ENCODE measurements at places on chromosomes 6 and 20.
A peak's percentile ranks its signal among the peaks of the same experiment; 100 is the strongest.

DNA sequence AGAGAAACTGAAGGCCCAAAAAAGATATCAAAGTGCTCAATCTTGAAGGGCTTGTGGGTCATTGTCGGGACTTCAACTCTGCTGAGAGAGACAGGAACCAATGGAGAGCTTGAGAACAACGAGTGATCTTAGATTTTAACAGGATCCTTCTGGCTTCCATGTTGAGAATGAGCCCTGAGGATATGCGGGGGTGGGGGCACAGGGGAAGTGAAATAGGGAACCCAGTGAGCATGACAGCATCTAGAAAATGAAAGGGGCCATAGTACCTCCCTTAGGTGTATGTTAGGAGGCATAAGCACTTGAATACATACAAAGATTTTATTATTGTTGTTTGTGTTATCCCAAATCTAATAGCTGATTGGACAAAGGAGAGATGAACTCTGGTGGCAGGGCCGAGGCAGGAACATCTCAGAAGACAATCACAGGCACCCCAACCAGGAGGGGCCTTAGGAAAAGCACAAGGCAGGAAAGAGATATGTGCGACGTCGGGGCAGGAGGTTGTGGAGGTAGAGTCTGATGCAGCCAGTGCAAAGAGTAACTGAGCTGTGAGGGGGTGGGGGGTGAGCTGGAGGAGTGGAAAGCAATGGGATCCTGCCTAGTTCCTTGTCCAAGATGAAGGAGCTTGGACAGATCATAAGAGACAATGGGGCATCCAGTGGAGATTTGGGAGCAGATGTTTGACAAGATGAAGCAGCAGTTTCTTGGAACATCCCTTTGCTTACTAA lies 10.4 kb downstream of the TGM6 start:
- DNase-seq, result no peak

GRCh38 chr20:11776687-11777086 lies 141.0 kb upstream of the BTBD3 start:
- peak; percentile 32 for DNase-seq

- DNase-seq, result no peak
Observed at GRCh38 chr6:151655099-151655498, 152.4 kb upstream of the ESR1 start.

GRCh38 chr6:14619419-14619781 lies 501.8 kb downstream of the CD83 start:
- DNase-seq, result no peak

DNA sequence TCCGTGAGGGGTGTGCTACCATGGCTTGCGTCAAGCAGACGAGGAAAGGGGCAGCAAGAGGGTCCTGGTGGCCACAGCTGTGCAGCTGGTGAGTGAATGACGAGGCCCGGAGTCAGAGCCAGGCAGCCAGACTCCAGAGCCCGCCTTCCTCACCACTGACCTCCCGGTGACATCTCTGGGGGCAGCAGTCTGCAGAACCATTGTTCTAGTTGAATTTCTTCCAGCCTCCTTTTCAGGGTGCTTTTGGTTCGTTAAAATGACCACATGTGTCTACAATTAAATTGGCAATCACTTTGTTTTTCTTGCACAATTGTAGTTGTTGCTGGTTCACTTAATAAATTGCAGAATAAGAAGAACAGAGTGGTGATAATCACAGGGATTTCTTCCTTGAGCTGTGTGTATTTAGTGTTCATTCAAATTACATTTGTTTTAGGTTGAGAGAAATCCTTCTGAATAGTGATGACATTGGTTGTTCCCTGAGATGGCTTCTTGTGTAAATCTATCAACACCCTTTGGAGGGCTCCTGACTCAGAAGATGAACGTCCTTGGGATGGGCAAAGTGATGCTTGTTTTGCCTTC lies 96.4 kb downstream of the TULP4 start:
- peak; percentile 76 for DNase-seq

DNA sequence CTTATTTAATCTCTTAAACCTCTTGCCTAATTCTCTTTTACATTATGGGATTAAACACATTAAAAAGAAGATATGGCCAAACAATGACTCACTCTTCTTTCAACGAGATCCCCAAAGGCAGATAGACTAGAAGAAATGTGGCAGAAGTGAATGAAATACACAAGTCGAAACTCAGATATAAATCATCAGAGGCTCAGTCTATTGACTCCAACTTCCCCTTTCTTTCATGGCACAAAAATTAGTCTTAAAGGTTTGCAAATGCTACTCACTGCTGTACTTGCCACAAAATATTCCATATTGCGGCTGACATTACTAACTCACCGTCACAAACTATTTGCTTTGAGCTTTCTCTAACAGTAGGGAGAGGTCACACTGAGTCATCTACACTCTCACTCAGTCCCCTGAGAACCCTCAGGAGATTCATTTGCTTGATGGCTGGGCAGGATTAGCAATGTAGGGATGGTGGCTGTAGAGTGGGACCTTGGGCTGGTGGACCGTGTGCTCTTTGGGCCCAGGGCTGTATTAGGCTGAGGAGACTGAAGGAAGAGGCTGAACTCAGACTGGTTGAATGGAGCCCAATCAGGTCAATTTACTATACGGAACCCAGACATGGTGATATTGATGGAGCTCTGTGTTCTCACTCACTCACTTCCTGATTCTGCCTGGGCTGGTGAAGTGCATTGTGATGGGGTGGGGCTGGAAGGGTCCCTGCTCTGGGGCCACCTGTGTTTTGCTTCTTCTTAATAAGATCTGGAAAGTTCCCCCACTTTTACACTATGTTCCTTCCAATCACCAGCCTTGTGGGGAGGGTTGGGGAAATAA lies 42.8 kb upstream of the UBR2 start:
- peak; percentile 80 for DNase-seq

- no peak for DNase-seq
Observed at GRCh38 chr20:34365765-34366213, 2.7 kb downstream of the ITCH start.

Measured in IMR-90 (cell line).